ENCODE measurements at places on chromosomes 16 and 17.

GRCh38 chr16:80720804-80721371, 83.5 kb downstream of the CDYL2 start:
- peak; percentile 16 for DNase-seq

GRCh38 chr17:2033153-2033552, 3.2 kb downstream of the DPH1 start:
- no peak for DNase-seq

DNA sequence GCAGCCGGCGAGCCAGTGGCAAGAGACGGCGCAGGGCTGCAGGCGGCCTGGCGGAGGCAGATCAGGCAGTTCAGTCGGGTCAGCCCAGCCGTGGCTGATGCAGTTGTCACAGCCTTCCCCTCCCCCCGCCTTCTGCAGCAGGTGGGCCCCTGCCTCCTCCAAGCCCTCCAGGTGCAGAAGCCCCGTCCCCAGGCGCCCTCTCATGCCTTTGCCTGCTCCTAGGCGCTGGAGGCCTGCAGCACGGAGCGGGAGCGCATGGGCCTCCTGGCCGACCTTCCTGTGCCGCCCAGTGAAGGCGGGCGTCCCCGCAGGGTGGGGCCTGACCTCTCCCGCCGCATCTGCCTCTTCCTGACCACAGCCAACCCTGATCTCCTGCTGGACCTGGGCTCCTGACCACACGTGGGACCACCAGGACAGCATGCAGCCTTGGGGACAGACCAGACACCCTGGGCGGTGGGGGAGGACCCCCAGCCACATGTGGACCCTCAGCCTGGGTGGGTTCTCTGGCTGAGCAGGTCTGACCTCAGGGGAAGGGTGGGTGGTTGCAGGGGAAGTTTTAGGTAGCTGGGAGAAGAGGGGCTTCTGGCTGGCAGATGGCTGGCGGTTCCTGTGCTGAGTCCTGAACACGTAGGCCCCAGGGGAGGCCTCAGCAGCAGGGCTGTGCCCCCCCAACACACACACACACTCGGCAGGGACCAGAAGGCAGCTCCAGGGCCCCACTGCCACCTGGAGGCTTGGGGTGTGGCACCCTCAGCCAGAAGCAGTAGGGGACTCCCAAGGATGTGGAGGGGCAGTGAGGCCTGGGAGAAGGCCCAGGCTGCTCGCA, 3.1 kb upstream of the MRPS34 start:
- DNase-seq, result no peak

- DNase-seq, result peak; percentile 11
Measured at GRCh38 chr16:78100112-78100467, 636 bp downstream of the WWOX start.

DNA sequence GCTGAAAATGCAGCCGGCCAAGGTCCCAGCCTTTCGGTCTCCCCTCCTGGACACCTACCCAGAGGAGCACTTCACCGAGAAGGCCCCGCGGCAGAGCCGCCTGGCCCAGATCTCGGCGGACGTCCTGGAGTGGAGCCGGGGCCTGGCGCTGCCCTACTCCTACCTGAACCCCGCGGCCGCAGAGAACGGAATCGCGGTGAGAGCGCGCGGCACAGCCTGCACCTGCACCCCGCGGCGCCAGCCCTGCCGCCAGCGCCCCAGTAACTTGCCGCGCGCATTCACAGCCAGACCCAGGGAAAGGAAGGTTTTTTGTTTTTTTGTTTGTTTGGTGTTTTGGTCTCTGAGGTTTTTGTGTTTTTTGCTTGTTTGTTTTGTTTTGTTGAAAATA, 15.2 kb downstream of the ALOX12B start:
- no peak for DNase-seq

DNA sequence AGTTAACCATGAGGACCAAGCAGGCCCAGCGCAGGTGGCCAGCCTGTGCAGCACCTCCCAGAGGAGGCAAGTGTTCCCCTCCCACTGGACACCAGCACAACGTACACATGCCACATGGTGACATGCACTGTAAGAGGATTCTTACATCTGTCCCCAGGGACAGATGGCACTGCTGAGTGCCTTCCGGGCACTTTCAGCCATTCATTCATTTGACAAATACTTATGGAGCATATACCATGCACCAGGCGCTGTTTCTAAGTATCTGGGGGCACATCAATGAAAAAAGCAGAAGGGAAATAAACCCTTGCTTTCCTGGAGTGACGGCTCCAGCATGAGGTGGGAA, 79.6 kb downstream of the GAS7 start:
- no peak for DNase-seq

DNA sequence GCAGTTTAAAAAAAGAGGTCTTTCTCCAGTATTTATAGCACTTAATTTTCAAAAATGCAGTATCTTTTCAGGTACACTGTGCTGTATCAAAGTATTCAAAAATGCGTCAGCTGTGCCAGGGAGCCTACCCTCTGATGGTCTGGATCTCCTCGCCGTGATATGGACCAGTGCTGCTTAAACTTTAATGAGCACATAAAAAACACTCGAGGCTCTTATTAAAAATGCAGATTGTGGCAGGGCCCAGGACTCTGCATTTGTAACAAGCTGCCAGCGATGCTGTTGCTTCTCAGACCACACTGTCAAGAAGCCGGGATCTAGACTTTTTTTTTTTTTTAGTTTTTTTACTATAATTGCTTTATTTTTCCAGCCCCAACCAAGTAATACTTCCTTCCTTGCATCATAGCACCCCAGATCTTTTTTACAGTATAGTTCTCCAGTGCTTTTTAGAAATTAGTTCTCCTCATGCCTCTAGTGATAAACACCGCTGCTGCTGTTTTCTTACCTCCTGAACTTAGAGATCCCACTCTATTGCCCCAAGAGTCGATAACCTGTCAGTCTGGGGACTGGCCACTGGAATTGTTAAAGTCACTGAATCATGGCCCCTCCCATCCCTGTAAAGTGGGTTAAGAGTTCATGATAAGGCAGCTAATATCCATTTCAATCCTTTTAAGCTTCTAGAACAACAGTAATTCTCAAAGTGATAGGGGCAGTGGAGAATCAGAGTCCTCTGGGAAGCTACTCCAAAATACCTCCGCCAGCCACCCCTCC, 1.6 kb upstream of the SMARCD2 start:
- no peak for DNase-seq

- DNase-seq, result peak; percentile 65
Measured at GRCh38 chr17:43536236-43536992, 9.7 kb downstream of the ETV4 start.

DNA sequence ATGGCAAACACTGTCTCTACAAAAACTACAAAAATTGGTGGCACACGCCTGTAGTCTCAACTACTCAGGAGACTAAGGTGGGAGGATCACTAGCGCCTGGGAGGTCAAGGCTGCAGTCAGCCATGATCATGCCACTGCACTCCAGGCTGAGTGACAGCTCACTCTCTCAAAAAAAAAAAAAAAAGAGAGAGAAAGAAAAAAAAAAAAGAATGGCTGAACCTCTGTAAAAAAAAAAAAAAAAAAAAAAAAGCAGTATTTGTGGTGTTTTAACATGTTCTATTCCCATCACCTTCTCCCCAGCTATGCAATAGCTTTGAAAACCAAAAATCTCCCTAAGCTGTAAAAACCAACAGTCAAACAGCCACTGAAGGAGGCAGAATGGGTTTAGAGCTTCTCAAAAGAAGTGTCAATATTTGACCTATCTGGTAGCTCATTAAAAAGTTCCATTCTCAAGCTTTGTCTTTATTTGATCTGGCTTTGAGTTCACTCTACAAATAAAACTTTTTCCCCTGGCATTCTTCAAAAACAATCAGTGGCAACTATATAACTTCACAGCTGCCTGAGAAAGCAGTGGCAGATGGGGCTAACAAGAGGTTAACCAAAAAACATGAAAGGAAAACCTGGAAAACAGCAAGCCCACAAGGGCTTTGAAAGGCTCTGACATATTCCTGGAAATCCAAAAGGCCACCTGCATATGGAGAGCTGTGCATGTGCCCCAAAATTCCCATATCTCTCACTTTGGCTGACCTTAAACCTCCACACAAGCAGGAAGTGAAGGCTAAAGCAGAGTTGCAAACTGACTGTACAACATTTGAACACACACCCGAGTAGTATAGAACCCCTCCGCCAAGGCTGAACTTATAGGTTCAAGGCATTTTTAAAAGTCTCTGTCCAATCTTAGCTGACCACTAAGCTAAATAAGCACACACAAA, 36.0 kb downstream of the USP32 start:
- DNase-seq, result no peak

- DNase-seq, result no peak
Measured at GRCh38 chr17:67139784-67140665, 95.7 kb downstream of the CACNG1 start.

DNA sequence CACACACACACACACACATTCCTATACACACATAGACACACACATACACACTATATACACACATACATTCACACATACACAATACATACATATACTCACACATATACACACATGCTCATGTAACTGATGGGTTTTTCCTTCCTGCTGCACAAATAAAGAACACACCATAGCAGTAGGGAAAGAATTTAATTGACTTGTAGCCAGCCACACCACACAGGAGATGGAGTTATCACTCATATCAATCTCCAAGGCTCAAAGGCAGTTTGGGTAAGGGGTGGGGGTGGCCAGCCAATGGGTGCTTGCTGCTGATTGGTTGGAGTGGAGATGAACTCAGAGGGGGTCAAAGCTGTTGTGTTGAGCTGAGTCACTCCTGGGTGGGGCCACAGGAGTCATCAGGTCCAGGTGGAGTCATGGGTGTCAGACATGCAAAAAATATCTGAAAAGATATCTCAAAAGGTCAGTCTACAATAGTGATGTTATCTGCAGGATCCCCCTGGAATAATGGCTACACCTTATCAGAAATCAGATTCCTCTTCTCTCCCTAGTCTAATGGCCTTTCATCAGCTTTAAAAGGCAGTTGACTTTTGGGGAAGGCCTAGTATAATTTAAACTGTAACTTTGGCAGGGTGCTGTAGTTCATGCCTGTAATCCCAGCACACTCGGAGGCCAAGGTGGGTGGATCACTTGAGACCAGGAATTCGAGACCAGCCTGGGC, 46.1 kb downstream of the WSB1 start:
- no peak for DNase-seq

GRCh38 chr16:51427085-51427484, 276.0 kb upstream of the SALL1 start:
- DNase-seq, result no peak

GRCh38 chr16:87917503-87917902, 18.8 kb downstream of the CA5A start:
- DNase-seq, result no peak

DNA sequence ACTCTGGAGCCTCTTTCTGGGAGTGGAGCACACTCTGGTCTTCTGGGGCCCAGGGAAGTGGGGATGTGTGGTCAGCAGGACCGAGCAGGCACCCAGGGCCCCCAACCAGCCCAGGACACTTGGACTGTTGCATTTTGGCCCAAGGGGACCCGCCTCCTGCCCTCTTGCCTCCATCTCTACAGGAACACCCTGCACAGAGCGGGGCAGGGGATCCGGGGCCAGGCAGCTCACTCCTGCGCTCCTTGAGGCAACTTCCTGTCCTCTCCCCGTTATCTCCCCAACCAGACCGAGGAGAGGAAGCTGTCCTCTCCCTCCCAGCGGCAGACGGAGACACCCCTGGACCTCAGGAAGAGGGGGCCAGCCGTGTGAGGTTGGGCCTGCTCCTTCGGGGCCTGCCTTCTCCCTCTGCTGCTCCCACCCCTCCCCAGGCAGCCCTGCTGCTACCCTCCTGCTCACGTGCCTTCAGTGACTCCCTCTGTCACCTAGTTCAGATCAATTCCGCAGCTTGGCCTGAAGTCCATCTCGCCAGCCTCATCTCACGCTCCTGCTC, 10.0 kb upstream of the ATP2A3 start:
- no peak for DNase-seq

DNA sequence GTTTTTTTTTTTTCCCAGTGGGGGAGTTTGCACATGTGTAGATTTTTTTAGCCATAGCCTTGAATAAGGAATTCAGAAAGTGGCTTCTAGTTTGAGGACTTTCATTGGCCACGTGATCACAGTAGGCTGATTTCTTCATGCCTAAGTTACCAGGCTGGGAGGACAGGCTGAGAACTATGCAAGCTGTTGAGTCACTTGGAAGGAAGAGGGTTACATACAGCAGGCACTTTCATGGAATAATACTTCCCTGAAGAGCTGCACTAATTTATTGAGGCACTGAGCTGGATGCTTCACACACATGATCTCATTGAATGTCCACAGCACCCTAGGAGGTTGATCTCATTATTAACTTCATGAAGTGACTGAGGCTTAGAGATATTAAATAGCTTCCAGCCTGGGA, 22.8 kb downstream of the PRKCB start:
- DNase-seq, result no peak

GRCh38 chr17:10063730-10064241, 134.6 kb downstream of the GAS7 start:
- DNase-seq, result no peak

- no peak for DNase-seq
Measured at GRCh38 chr17:49717371-49717861, 9.7 kb upstream of the SLC35B1 start.

- no peak for DNase-seq
Measured at GRCh38 chr17:39238311-39238972, 12.7 kb upstream of the STAC2 start.

- DNase-seq, result no peak
Measured at GRCh38 chr17:50130559-50131305, 772 bp upstream of the SAMD14 start.

DNA sequence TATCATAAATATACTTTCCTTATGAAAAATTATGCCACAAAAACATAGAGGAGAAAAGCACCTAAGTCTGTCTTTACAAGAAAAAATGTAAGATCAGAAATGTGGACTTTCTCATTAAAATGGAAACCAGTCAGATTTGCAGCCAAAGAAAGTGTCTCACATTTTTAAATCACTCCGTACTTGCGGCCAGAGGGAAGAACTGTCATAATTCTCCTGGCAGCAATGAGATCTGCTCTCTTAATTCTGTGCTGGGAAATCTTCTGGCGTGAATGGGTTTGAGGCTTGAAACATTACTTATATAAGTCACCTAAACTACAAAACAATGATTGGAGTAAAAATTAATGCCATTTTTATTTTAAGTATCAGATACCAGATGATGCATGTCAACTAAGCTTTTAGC, 10.7 kb downstream of the C16orf95 start:
- no peak for DNase-seq

GRCh38 chr17:33218698-33219601, 74.1 kb downstream of the ASIC2 start:
- no peak for DNase-seq

GRCh38 chr17:66190738-66191592, 968 bp downstream of the CEP112 start:
- peak; percentile 11 for DNase-seq

DNA sequence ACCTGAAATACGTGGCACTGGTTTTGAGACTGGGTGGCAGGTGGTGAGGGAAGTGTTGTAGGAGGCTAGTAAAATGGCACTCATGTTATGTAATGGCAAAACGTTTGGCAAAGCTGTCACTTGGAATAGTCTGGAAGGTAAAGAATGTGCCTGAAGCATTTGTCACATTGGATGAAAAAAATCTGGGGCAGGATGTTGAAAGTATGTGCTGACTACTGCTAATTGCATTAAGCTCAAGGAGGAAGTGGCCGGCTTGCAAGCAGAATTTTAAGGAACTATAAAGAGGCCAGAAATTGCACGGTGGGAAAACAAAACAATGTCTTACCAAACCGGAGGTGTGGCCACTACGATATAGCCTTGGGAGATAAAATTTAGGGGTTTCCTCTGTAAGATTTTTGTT, 26.6 kb upstream of the NLRP1 start:
- DNase-seq, result no peak
